Activated CD8-positive, alpha-beta T cell treated with anti-CD3 and anti-CD28 coated beads, Interleukin-2, amount 10 ng/mL, durations not matched to agents 7 days and 5 days (primary cell): ENCODE measurements at places on chromosomes 5 and 9.

GRCh38 chr9:84331119-84331809 lies 9.3 kb downstream of the SLC28A3 start:
- DNase-seq, result no peak

GRCh38 chr9:78900500-78900899 lies 603.6 kb downstream of the PSAT1 start:
- DNase-seq, result no peak

DNA sequence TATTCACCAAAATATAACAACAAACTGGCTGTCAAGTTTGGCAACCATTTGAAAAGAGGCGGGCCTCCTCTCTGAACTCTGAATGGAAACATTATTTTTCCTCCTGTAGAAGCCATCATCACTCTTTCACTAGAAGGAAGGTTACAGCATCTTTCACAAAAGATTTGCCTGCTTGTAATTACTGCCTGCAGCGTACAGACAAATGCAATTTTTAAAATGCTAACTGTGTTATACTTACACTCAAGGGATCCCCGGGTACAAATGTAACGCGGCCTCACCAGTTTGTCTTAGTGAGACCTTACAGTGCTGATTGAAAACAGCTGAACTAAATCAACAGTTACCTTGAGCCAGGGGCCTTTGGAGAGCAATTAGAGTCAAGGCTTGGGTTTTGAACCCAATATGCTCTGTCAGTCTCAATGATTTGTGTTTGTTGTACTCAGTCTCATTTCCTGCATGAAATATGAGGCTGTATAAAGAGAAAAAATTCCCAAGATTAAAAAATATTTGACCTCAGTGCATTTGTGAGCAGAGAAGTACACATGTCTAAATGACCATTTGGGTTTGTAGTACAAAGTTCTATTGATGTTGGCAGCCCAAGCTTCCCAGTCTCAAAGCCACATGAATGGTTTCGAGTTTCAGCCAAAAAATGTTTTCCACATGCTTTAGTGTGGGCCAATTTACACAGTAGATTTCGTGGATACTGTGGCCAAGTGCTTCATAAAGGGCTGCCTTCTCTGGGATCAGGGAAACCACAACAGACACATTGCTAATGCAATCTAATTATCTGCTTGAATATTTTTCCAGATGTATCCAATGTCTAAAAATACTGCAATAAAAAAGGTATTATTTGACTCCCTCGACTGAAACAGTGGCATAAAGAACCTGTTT lies 500.0 kb downstream of the SPATA31D1 start:
- no peak for DNase-seq

DNA sequence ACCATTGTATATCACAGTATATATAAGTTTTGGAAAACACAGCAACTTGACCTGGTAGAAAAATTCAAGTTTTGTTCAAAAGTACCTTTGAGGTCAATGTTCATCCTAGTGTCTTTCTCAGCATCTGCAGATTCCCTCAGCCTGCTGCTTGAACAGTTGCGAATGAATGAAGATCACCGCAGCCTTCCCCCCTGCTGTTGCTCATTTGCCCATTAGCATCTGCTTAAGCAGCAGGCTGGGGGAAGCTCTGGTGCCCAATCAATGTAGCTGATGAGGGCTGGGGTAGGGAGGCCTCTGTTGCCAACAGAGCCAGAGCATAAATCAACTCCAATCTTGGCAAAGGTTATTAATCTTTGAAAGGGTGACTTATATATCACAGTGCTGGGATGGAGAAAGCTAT lies 586.5 kb upstream of the PTPRD start:
- no peak for DNase-seq

GRCh38 chr5:118637947-118638670 lies 350.2 kb downstream of the DTWD2 start:
- DNase-seq, result no peak

DNA sequence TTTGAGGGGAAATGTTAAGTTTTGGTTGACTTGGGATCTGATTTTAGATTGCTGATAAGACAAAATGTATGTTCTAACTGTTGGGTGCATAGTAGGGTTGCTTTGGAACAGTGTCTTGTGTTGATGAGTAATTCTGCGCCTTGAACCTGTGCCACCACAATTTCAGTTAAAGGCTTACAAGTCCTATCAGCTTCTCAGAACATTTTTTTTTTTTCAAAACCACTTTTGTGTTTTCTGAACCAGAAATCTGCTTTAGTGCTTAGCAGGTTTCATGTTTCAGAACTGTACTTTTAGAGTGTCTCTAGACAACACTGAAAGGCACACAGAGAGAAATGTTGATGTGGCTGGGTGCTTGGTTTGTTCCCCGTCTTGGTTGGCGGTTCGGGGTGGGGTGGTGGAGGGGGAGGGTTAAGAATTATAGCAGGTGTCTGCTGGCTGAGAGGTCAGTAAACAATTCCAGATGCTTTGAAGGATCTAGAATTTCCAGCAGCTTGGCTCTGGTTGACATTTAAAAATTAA lies 84.6 kb downstream of the ANKRD55 start:
- DNase-seq, result peak; percentile 69

DNA sequence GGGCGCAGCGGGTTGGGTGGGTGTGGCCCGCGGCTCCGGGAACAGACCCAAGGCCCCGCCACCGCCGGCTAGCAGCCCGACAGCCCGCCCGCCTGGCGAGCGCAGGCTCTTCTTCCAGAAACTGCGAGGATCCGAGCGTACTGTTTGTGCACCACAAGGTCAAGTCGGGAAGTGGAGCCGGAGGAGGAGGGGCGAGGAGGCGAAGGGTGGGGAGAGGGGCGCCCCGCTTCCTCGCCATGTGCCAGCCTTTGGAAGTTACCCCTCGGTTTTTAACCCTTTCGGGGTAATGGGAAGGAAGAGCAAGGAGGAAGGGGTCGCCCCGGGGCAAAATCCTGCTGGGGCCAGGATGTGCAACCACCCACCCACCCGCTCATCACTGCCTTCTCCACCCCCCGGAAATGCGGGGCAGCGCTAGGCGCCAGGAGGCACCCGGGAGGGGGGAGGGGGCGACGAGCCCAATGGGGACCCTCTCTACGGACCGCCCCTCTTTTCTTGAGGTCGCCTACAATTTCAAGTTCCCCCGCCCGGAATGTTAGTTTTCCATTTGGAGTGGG lies 1.1 kb upstream of the JADE2 start:
- DNase-seq, result peak; percentile 71

GRCh38 chr9:16223074-16223871 lies 647.2 kb downstream of the BNC2 start:
- DNase-seq, result no peak

- DNase-seq, result no peak
Measured at GRCh38 chr9:109273869-109274268, 47.0 kb downstream of the EPB41L4B start.

- no peak for DNase-seq
Measured at GRCh38 chr5:160310552-160311295, 1.6 kb downstream of the CCNJL start.

DNA sequence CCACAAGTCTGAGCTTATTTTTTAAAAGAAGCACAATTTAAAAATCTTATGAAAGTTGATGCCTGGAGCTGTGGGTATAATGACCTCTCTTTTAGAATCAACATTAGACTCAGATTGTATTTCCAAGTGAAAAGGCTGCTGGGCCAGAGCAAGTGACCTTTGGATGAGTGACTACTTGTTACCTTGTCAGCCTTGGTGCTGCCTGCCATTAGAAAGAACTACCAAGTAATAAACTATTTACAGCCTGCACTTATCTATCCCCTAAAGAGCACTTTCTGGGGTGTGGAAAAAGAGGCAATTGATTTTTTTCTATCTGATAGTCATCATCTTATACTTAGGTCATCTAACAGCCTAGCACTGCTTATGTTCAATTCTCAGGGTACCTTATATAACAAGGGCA lies 134.9 kb upstream of the FBXL17 start:
- DNase-seq, result no peak

GRCh38 chr5:128857076-128857677 lies 108.1 kb upstream of the SLC27A6 start:
- DNase-seq, result no peak

DNA sequence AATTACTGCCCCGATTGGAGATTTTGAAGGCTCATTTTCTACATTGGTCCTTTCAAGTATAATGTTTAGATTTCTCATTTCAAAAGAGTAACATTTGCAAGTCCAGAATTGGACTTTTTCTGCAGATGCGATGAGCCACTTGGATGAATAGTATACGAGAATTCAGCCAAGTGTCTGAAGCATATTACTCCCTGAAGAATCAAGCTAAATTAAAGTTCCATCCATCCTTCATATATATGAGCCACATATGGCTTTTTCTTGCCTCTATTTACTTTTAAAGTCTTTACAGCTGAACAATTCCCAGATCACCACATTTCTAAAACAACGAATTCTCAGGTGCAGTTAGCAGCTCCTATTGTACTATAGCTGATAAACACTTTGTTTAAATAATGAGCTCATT lies 288.7 kb downstream of the CEMIP2 start:
- no peak for DNase-seq

DNA sequence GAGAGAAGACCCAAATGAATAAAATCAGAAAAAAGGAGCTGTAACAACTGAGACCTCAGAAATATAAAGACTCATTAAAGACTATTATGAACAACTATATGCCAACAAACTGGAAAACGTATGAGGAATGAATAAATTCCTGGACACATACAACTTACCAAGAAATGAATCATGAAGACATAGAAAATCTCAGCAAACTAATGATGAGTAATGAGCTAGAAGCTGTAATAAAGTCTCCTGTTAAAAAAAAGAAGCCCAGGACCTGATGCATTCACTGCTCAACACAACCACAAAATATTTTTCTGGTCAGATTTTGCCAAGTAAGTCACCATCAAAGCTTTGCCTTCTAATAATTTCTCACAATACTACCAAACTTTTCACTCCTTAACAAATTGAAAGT lies 666.7 kb downstream of the LRRC70 start:
- no peak for DNase-seq

GRCh38 chr9:18382243-18382642 lies 91.7 kb upstream of the ADAMTSL1 start:
- no peak for DNase-seq

GRCh38 chr5:105940181-105940580 lies 1730.6 kb downstream of the EFNA5 start:
- DNase-seq, result no peak

DNA sequence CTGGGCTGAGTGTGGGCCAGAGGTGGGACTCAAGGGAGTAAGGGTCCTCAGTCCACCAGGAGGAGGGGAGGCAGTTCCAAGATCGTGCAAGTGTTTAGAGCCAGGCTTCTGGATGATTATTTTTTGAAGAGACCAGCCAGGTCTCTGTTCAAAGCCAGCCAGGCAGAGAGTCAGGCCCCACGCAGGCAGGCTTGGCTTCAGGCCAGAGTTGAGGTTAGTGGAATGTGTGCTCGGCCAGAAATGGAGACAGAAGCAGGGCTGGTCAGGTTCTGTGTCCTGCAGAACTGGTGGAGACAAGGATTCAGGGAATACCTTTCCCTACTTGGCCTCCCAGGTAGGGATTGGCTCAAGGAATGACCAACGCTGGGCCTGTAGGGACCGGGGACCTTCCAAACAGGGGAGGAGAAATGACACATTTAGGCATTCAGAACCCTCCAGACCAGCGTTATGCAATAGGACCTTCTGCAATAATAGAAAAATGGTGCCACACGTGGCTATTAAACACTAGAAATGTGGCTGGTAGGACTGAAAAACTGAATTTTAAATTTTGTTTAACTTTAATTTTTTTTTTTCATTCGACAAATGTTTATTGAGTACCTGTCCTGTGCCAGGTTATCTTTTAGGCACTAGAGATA lies 106.2 kb downstream of the CMYA5 start:
- no peak for DNase-seq

DNA sequence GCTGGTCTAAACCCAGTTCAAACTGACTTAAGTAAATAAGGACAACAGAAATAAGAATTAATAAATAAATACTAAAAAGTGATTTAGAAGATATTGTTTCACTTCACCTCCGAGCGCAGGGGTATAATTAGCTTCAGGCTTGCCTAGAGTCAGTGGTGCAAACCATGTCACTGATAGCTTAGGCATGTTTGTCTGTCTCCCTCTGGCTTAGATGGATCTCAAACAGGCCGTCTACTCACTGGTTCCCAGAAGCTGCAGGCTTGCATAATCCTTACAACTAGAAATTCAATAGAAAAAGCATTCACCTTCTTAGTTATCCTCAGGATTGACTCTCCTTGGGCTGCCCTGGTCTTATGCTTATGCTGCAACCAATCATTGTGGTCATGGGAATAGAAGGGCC lies 629.8 kb upstream of the WWC1 start:
- DNase-seq, result no peak

GRCh38 chr9:98639133-98639532 lies 69.6 kb downstream of the GABBR2 start:
- no peak for DNase-seq

- peak; percentile 83 for DNase-seq
Measured at GRCh38 chr5:181246276-181247049, 2.8 kb upstream of the RACK1 start.

- DNase-seq, result no peak
Measured at GRCh38 chr9:98869078-98869745, 61.7 kb downstream of the GALNT12 start.

DNA sequence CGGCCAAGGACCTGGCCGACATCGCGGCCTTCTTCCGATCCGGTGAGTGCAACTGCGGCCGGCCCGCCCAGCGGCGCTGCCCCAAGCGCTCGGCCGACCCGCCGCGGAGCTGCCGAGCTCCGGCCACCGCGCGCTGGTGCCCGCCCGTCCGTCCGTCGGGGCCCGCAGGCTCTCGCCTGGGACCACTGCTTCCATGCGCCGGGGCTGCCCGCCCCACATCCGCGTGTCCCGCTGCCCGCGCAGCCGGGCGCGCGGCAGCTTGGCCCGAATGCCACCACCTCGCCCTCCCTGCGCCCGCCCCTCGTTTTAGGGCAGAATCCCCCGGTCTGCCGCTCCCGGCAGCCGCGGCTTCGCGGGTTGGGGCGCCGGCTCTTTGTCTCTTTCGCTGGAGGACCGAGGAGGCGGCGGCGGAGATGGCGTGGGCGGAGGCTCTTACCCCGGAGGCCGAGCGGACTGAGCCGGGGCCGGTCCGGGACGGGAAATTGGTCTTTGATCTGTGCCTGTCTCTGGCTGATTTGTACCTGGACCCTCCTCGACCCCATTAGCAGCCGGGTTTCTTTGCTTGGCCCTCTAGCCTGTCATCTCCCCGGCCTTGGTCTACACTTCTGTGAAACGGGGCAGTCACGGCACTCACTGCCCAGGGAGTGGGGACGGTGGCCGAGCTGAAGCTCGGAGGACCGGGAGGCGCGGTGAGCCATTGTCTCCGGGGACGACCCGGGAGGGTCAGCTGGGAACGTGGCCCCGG lies 871 bp downstream of the TRIO start:
- no peak for DNase-seq

DNA sequence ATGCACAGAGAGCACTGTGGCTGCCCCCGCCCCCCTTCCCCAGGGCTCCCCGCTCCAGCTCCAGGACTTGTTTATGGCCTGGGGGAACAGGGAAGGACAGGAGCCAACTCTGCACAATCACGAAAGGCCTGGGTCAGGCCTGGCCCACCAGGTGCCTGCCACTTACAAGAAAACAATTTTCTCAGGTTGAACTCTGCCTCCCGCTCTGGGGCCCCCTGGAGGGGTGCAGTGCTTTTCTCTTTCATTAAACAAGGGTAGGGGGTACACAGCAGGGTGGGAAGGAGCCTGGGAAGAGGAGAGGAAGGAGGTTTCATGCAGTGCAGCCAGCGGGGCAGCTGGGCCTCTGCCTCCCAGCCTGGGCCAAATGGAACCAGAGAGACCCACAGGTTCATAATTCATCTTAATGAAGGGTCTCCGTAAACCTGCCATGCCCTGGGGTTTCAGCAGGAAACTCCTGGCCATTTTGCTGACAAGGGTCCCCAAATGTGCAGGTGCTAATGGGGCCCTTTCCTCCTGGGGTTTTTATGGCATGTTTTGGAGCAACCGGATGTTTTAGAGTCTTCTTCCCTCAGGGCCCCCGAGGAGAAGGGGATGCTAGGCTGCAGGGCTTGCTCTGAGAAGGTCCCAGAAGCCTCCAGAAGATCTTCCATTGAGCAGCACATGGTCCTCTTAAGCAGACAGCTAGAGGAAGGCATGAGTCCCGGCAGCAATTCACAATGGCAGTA lies 219.8 kb downstream of the SLIT3 start:
- no peak for DNase-seq
